MM.1S (cell line): ENCODE measurements at places on chromosomes 1 and 21.

- DNase-seq, result no peak
Measured at GRCh38 chr1:39301606-39302005, 97.1 kb downstream of the MACF1 start.

DNA sequence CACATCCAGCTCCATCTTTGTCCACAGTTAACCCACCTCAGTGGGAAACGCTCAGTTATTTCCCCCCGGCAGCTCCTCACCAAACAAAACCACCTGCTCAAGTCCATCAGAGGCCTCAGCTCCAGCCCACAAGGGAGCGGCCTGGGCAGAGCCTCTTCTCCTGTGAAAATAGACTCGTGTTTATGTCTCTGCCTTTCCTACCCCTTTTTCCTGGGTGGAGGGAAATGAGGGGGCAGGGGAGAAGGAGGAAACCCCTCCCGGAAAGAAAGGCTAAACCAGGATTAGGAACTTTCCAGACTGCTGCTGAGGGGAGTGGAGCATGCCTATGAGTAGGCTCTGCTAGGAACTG lies 81.6 kb downstream of the PAX7 start:
- no peak for DNase-seq

DNA sequence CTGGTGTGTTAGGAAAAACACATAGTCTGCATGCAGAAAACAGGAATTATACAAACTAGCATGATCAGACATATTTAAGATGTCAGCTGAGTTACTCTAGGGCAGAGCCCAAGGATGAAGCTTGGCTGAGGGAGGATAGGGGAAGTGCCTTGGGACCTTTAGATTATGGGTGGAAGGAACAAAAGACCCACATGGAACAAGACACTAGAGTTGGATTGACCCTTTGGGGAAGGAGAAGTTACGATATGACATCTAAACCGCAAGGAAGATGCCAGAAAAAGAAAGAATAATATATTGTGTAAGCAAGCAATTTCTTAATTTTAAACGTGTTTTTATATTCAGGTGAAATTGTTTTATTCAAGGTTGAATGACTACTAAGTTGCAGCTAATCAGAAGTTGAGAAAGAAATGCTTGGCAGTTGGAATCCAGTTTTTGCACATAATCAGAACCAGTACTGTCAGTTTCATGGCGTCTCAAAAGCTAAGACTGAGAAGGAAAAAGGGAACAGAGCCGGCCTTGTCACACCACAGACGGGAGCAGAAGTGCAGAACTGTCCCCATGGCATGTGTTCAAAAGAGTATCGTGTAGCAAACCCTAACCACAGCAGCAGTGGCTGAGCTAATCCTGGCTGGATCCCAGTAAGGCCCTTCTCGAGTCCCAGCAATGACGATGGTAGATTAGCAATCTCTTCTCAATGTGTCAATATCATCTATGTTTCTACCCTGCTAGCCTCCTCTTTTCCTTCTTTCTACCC lies 31.2 kb upstream of the IFNAR2 start:
- no peak for DNase-seq

DNA sequence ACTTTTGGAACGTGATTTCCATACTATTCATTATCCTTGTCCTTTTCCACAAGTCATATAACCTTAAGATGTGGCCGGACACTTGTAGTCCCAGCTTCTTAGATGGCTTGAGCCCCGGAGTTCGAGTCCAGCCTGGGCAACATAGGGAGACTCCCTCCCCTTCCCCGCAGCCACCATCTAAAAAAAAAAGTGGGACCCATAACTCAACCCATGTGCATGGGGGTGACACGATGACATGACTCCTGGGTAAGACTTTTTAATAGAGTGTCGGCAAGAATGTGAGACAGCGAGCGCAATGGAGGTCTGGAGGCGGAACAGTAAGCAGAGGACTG lies 25.7 kb downstream of the MIA3 start:
- DNase-seq, result peak; percentile 54

DNA sequence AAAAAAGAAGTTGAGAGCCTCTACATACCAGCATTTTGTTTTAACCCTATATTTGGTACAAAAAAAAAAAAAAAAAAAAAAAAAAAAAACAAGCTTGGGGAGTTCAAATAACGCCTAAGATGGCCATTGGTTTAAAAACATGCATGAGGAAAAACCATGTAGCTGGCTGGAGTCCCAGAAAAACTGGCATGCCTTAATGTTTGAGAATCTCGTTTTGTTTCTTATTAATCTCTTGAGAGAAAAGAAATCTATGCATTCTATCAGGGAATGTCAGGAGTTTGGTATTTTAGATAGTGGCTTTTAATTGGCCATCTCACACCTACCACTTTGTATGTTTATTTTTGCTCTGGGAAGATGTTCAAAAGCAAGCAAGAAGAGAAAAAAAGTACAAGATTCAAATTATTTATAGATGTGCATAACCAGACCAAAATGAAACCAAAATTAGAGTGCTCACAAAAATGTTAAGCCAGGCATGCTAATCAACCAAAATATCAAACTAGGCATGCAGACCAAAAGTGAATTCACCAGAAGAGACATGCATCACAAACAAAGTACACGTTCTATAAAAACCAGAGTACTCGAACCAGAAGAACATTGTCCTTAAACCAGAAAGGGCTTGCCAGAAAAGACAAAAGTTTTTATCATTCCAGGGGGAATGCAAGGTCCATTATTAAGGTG lies 156.6 kb downstream of the AK5 start:
- DNase-seq, result peak; percentile 11

DNA sequence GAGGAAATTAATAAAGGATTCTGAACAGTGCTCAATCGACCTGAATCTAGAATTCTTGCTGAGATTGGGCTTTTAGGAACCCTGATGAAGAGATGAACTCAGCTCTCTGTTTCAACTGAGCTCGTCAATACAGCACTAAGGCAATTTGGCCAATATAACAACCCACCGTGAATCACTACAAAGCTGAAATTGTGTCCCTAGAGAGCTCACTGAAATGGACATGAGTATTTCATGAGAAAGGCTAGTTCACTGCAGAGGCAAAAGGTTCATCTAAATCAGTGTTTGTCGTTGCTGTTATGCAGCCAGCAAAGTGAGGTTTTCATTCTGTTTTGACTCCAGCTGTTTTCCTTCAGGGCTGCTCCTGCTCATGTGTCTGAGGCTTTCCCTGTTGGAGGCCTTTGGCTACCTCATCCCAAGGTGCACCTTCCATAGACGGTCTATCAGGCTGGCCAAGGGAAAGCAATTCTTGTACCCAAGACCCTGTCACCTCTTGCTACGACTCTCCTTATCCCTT lies 83.5 kb downstream of the URB2 start:
- DNase-seq, result no peak

DNA sequence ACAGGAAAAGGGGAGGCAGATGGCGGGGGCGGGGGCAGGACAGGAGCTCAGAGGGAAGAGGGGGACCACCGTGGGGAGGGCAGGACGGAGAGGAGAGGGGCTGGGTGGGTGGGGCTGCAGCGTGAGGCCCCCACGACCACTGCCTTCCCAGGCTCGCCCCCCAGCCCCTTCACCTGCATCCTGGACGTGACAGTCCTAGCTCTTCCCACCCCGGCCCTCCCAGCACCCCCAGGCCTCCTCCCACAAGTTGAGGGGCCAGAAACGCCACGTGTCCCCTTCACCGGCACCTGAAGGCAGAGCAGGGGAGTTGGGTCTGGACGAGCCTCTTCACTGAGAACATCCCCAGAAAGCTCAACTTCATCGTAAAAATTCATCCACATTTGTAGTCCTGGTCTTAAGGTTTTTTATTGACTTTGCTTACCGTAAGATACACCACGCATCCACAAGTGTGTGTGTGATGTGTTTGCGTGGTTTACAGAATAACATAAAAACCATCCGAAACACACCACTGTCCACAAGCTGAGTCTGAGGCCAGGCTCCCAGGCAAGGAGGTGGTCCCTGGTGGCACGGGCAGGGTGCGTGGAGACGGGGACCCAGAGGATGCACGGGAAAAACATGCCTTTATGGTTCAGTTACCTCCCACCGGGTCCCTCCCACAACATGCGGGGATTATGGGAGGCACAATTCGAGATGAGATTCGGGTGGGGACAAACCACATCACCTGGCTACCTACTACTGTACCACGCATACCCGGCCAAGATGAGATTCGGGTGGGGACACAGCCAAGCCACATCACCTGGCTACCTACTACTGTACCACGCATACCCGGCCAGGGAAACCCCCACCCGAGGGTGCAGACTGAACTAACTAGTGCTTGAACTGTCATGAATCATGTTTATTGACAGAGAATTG lies 13.9 kb upstream of the COL18A1 start:
- no peak for DNase-seq

DNA sequence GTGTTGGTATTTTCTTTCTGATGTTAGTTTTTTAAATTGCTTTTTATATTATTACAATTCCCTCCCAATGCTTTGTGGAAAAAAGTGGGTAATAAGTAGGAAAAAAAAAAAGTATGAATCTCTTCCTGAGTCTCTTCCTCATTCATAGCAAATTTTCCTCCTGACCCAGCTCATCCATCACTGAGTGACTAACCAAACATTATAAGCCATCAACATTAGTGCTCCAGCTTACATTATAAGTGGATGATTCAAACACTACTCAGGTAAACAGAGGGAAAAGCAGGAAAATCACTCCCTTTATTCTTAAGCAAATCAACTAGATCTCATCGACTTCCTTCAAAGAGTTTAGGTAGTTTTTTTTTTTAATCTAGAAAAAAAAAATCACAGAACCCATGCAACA lies 15.4 kb upstream of the SAMD13 start:
- DNase-seq, result no peak

GRCh38 chr1:185561629-185562028 lies 172.6 kb upstream of the HMCN1 start:
- DNase-seq, result peak; percentile 25

GRCh38 chr1:244272471-244273261 lies 179.0 kb downstream of the ADSS2 start:
- peak; percentile 78 for DNase-seq

DNA sequence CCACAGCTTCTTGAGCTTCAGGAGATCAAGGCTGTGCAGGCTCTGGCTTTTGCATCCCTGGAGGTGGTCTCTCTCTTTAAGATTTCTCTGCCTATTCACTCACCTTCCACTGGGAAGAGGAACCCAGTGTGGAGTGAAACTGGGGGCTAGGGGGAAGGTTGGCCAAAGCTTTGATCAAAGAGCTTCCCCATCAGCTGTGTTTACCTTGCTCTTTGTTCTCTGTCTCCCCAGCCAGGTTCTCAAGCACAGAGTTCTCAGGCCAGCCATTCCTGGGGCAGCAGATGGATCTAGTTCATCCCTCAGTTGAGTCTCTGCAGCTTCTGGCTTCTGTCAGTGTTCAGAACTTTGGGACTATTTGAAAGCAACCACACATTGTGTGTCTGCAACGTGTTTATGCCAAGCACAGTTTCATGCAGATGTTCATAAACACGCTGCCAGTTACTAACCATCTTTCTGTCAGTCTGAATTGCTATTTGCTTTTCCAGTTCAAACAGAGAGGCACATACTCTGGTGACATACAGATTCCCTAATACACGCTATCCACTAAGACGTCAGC lies 17.2 kb upstream of the MRPS14 start:
- no peak for DNase-seq

DNA sequence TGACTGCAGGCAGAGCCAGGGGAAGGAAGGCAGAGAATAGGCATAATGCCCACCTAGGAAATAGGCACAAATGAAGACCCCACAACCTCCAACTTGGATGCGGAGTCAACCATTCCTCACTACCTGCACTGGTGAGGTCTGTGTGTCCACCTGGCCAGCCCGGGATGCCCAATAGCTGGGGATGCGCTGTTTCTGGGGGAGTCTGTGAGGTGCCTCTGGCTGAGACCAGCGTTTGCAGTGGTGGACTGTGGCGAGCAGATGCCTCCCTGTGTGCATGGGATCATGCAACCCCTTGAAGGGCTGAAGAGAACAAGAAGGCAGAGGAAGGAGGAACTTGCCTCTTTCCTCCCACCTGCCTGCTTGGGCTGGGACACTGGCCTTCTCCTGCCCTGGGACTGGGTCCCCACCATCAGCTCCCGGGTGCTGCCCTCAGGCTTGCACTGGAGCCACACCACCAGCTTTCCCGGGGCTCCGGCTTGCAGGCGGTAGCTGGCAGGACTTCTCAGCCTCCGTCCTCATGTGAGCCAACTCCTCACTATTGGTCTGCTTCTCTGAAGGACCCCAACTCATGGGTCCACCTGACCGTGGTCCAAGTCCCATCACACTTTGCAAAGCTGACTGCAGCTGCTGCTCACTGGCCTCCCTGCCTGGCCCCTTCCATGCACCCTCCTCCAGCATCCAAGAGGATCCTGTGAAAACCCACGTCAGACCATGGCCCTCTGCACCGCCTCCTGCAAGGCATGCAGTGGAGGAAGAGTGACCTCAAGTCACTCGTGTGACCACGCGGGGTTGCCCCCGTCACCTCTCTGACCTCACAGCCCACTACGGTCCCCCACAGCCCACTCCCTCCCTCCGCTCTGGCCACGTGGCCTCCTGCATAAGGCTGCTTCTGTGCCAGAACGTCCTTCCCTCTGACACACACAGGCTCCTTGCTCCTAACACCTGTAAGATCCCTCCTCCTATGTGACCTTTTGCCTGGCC lies 2.7 kb upstream of the PDE9A start:
- no peak for DNase-seq
